ENCODE measurements at places on chromosomes 1 and 21. TPM values are rescaled to one million over a fixed set of nuclear protein-coding genes. Genes with fewer than 3 reads are reported as not detected.

Gene COL8A2
- total RNA-seq = 0.41 TPM

DNA sequence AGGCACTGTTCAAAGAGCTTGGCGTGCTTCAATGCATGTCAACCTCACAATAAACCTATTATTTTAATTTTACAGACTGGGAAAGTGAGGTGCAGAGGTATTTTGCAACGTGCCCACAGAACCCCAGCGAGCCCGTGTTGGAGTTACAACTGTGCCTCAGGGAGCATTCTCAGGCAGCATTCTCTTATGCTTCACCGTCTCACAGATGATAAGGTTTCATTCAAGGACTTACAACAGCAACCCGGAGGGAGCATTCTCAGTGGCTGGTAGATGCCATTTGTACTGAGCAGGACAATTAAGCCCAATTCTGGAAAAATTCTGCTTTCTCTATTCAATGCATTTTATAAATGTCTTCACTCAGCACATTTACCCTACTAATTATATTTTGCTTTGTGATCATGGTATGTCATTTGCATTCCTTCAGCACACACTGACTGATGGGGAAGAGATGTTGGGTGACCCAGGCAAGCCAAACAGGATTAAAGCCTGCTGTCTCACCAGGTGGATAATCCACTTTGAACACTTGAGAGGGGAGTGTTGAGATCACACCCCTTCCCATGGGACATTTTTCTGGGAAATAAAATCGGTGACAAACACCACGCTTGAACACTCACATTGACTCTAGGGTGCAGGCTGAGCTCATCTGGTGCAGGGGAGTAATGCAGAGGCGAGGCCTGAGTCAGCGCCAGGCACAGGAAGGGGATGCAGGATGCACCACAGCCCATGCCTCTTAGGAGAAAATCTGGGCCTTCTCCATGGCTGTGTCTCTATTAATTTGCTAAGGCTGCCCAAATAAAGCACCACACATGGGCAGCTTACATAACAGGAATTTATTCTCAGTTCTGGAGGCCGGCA is 113.9 kb downstream of the CLIC6 start:
- DNase-seq = no peak

Gene MPL
- 0.11 TPM for total RNA-seq

DNA sequence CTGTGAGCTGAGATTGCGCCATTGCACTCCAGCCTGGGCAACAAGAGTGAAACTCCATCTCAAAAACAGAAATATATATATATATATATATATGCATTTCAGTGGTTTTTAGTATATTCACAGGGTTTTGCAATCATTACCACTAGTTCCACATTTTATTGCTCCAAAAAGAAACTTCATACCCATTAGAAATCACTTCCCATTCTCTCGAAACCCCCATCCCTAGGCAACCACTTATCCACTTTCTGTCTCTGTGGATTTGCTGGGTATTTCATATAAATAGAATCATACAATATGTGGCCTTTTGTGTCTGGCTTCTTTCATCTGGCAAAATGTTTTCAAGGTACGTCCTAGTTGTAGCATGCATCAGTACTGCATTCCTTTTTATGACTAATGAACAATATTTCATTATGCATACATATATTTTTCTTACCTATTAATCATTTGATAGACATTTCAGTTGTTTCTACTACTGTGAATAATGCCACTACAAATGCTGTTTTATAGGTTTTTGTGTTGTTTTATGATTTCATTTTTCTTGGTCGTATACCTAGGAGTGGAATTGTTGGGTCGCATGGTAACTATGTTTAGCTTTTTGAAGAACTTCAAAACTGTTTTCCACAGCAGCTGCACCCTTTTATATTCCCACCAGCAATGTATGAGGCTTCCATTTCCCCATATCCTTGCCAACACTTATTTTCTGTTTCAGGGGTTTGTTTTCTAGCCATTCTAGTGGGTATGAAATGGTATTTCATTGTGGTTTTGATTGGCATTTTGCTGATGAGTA is 95.9 kb downstream of the PHTF1 start:
- no peak for DNase-seq

GRCh38 chr1:215539803-215540570 is 27.1 kb upstream of the KCTD3 start:
- no peak for DNase-seq

- DNase-seq = no peak
Measured at GRCh38 chr1:34976384-34977209, 8.6 kb downstream of the TMEM35B start.

- no peak for DNase-seq
Measured at GRCh38 chr1:184881941-184882913, 92.1 kb downstream of the NIBAN1 start.

Gene PRAMEF20
- total RNA-seq = not detected

DNA sequence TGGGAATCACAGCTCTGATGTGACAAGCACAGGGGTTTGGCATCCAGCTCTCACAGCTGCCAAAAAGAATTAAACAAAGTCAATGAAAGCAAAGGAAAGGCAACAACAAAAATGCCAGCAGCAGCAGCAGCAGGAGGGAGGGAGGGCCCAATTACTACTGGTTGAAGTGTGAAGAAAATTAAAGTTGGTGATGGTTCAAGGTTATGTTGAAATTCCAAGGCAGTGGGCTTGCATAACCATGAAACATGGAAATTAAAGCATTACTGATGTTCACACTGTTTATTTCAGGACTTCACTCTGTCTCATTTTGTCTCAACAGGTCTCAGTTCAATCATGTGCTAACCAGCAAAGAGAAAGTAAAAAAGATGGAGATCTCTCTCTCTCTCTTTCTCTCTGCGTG is 220.3 kb upstream of the LYPLAL1 start:
- DNase-seq = no peak

Gene PROX1
- total RNA-seq = 16.0 TPM

DNA sequence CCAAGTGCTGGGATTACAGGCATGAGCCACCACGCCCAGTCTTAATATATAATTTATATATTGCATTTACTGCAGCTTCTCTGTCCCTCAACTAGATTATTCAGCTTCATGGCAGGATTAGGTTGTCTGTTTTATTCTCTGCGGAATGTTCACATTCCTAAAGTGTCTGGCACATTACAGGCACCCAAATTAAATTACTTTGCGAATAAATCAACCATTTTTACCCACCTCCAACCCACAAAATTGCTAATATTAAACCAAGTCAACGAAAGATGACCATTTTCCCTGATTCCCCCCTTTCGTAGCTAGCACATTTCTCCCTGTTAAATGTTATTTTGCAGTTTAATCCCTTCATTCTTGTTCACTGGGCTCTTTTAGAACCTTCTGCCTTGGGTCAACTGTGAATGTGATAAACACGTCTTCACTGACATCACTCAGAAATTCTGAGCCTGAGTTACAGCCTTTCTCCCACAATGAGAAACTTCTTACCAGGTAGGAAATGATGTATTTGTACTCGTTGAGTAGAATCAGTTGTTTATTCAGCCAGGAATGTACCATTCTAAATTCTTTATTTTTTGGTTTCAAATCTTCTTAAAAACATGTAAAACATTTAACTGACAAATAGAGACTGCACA is 35.9 kb downstream of the THAP3 start:
- DNase-seq = no peak

Gene HOOK1
- 0.13 TPM for total RNA-seq

- DNase-seq = no peak
Measured at GRCh38 chr1:10694274-10694632, 102.2 kb downstream of the CASZ1 start.

Gene PIK3CD
- 1.7 TPM for total RNA-seq

GRCh38 chr1:163170331-163170730 is 32.4 kb downstream of the RGS5 start:
- DNase-seq = no peak

GRCh38 chr21:8989261-8989711 is 1532.1 kb upstream of the TPTE start:
- no peak for DNase-seq

GRCh38 chr1:1069056-1069710 is 4.9 kb downstream of the RNF223 start:
- DNase-seq = peak; percentile 62
